CD4-positive, alpha-beta memory T cell (primary cell): ENCODE measurements at places on chromosomes 7 and 10.

- no peak for DNase-seq
These were observed 188.7 kb downstream of the ZNF716 start for GRCh38 chr7:57638666-57639065.

- DNase-seq = no peak
These were observed 370.2 kb downstream of the PPP1R3A start for GRCh38 chr7:113548561-113548960.

DNA sequence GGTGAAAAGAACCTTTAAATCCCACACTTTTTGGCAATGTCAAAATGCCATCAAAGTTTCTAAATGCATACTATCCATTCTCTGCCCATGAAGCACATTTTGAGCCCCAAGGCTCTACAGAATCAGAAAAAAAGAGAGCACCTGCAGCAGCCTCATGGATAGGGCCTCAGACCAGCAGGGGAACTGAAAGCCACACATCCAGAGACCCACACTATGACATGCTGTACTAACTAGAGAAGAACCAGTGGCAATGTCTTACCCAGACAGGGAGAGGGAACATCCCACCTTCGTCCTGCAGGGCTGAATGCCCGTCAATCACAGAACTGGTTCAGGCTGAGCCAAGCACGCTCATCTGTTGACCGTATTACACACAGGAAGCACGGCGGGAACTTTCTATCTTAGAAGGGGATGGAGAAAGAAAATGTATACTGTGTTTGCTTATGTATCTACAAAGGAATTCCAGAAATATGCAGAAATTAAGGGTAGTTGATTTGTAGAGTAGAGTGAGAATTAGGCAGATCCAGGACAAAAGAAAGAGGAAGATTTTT, 237.2 kb downstream of the GLI3 start:
- no peak for DNase-seq

GRCh38 chr10:78205457-78206016, 171.9 kb downstream of the RPS24 start:
- no peak for DNase-seq

- no peak for DNase-seq
These were observed 82.0 kb upstream of the SLF2 start for GRCh38 chr10:100830728-100831111.

- DNase-seq = no peak
These were observed 4.0 kb downstream of the WIPF3 start for GRCh38 chr7:29810297-29810696.

DNA sequence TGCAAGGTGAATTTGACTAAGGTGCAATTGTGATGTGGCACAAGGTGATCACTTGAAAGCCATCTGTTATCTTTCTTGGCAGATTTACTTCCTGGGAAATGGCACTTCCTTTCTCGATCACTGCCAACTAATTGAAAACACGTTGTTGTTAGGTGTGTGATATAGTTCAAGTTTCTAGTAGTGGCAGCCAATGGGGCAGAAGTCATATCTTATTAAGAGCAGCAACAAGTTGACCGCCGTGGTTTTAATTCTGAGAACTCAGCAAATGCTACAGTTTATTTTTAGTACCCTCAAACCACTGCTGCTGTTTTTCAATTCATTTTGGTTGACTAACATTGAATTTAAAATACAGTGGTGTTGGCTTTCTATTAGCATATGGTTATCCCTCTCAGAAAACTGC, 1.6 kb downstream of the CHN2 start:
- no peak for DNase-seq

DNA sequence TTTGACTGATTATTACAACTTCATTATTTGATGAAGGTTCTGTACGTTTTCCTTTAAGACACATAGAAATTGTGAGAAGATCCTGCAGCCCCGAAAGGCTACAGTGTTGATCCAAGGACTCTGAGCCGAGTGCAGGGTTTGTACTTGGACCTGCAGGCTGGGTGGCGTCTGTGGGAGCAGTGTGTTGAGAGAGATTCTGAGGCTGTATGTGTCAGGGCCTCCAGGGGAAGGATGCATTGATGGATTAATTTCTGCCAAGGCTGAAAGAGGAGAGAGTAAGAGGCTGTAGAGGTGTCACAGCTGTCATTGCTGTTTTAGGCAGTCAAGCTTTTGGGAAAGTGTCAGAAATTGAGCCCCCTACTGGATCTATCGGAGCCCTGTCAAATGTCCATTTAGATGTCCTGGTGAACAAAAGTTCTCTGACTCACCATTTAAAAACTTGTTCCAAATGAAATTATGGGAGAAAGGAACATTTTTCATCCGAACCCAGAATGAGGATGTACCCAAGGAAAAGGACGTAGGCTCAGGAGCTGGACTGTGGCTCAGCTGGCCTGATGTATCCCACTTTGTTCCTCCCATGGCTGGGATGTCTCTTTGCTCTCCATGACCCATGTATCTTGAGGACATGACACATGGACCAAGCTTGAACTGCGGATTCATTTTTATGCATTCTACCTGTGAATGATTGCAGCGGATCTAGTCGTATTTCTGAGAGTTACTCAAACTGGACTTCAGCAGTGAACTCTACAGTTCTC, 102.2 kb downstream of the TCF7L2 start:
- DNase-seq = no peak

DNA sequence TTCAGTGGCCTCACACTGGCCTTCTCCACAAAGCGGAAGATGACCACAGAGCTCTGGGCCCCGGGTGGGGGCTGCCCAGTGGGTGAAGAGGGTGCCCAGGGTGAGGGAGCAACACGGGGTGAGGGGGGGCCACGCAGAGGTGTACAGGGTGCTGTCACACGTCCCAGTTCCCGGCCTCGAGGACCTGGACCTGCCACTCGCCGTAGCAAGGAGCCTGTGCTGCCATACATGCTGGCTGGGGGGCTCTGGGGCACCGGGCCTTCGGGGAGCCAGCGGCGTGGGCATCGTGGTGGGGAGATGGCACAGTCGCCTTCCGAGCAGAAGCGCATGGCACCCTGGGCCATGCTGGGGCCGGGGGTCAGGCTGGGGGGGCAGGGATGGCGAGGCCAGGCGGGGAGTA, 1.9 kb downstream of the PSD start:
- no peak for DNase-seq

DNA sequence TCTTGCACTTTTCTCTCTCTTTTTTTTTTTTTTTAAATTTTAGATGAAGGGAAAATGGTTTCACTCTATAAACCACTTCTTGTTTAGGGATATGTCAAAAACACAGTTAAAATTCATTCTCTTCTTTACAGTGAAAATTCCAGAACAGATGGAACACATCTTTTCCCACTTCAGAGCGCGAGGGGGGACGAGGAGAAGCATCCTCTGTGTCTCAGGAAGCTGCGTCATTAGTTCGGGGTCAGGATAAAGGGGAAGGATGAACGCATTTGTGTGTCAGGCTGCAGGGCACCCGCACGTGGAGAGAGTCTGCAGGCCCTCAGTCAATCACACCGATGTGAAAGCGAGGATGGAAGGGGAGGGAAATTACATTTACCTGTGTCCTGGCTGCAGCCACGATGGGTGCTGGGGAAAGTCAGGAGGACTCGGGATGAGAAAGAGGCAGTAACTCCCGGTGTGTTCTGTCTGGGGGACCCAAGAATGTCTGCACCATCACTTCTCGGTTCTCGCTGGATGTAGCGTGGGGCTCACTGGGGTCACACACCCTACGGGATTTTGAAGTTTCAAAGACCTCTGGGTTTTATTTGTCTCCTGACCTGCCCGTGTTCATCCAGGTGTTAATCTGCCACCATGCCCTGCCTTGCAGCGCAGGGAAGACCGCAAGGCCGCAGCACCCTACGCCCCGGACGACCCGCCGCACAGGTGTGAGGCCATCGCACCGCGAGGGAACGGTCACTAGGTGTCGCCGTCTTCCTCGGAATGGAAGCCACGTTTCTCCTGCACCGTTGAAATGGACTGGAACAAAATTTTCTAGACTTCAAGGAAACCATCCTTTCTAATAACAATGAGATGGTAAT, 66.7 kb upstream of the PITRM1 start:
- DNase-seq = peak; percentile 63

- DNase-seq = no peak
These were observed 36.4 kb upstream of the ASL start for GRCh38 chr7:66039094-66039670.

- DNase-seq = no peak
These were observed 609.0 kb upstream of the FOXK1 start for GRCh38 chr7:4073052-4073451.

- peak; percentile 61 for DNase-seq
These were observed 149.6 kb downstream of the C10orf105 start for GRCh38 chr10:71569775-71570588.

DNA sequence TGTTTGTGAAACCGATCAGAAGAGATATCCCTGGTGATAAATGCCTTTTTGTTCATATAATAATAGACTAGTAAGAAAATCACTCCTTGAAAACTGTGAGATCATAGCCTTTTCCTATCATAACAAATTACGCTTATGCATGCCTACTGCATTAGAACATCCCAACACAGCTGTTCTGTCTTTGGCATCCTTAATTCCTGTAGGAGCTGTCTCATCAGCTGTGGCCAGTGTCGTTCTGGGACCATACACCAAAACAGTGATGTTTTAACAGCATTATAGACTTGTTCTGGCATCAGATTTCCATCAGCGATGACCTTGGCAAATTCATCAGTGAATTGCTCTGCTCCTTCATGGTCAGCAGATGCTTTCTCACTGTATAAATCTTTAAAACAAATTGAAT, 423.6 kb upstream of the LRGUK start:
- no peak for DNase-seq

DNA sequence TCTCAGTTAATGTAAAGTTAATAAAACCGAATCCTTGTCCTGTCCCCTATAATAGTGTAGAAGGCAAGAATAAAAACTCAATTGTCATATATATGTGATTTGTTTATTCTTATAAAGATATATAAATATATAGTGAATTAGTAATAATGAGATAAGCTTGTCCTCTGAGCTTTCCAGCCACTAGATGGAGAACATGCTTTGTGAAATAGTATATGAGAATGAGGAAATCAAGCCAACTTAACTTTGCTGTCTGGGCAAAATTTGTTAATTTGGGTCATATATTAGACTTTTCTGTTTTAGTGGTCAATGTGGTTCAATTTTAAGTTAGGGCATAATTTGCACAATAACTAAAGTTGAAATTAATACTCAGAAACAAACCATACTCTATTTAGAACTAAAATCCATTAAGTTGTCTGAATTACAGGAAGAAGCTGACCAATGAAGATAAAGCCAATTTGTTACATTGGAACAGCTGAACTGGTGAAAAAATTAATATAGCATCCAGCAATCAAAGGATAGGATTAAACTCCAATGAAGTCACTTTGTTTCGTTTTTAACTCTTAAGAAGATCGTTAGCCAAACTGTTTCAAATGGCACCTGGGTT, 595.0 kb downstream of the ARL4A start:
- DNase-seq = no peak

DNA sequence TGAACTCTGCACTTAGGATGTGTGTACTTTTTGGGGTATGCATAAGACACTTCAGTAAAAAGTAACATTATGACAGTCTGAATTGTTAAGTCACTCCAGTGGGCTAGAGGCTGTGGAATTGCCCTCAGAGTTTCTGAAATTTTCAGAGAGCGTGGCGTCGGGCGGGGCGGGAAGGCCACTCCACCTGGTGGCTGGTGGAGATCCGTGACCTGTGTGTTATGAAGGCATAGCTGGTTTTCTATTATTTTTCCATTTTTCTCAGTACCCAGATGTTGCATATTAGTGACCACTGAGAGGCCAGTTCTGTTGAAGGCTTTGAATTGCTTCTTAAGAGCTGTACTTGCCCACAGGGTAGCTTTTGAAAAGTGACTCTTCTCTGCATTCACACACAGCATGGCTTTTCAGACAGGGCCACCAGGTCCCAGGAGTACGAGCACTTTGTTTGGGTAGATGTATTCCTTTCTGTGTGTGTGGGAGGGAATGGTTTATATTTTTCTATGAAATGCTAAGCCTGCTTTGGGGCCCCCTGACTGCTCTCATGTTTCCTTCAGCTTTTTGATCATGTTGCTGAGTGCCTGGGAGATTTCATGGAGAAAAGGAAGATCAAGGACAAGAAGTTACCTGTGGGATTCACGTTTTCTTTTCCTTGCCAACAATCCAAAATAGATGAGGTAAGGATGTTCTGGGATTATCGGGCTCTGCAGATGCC, 52.3 kb downstream of the TACR2 start:
- DNase-seq = no peak

- no peak for DNase-seq
These were observed 20.2 kb downstream of the HIP1 start for GRCh38 chr7:75718390-75719031.

GRCh38 chr7:84953234-84953633, 233.6 kb downstream of the SEMA3D start:
- DNase-seq = no peak

- no peak for DNase-seq
These were observed 240.6 kb upstream of the KIAA1217 start for GRCh38 chr10:23968301-23968700.

DNA sequence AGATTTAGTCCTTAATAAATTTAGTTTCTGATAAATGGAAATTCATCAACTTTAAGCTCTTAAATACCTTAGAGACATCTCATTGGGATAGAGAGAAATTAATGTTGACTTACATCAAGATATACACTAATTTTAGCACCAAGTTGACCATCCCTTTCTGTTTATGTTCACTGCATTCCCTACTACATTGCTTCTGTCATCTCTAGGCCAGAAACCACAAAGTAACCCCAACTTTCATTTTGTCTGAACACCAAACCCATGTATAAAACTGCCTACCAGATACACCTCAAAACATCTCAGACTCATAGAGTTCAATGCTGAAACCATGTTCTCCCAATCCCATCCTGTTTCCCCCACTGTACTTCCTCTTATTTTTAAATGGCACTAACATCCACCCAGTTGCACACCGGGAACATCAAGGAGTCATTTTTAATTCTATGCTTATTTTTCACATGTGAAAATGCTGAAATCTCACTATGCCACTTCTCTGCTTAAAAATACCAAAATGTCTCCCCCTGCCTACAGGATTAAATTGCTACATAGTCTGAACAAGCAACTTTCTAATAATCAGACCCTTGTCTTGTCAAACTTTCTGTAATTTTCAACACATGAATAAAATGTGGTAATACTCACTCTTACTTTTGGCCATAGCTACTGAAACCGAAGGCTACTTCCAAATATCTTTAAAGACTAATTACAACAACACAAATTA, 201.6 kb downstream of the SEMA3D start:
- DNase-seq = no peak

- DNase-seq = no peak
These were observed 6.5 kb downstream of the COBL start for GRCh38 chr7:51310131-51310583.

GRCh38 chr10:120575411-120575810, 118.4 kb downstream of the PLPP4 start:
- DNase-seq = no peak

- DNase-seq = peak; percentile 48
These were observed 71.8 kb upstream of the PIK3CG start for GRCh38 chr7:106793015-106793975.

- DNase-seq = no peak
These were observed 16.4 kb downstream of the IRF5 start for GRCh38 chr7:128954150-128954549.
